ENCODE measurements at places on chromosomes 11 and 22. TPM values are rescaled to one million over a fixed set of nuclear protein-coding genes. Genes with fewer than 3 reads are reported as not detected.

CD3E gene
- total RNA-seq, result not detected

OR10A2 gene
- not detected for total RNA-seq

MALAT1 gene
- total RNA-seq, result 50.6 TPM

MAPK8IP2 gene
- 2.6 TPM for total RNA-seq

Data from A549 treated with AZD2906 at 1 μM for 4 hours (cell line).